ENCODE measurements at places on chromosomes 3 and 15.

DNA sequence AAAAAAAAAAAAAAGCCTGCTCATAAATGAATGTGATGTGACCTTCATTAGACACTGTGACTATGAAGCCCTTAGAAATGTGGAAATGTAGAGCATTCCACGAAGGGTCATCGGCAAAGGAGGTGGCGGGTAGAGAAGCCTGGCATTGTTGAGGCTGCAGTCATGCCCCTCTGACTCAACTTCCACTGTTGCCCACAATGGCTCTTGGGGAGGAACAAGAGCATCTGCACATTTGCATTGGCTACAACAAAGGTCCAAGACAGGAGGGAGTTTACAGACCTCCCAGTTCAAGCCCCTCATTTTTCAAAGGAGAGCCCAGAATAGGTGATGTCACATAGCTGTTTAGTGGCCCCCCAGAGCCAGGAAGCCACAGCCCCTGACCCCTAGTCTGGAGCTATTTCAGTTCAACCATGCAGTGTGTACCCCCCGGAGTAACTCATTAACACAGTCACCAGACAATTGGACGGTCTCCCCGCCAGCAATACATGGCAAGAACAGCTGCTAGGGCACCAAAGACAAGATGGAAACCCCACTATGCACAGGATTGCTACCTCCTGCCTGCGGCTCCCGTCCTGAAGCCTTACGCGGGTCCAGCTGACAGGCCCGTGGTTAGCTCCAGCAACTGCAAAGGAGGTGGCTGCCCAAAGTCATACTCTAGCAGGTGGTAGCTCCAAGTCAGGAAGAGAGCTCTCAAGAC lies 56.2 kb downstream of the SH3BP5 start:
- DNase-seq: no peak

- DNase-seq: no peak
Measured at GRCh38 chr3:183283886-183284285, 30.8 kb downstream of the B3GNT5 start.

DNA sequence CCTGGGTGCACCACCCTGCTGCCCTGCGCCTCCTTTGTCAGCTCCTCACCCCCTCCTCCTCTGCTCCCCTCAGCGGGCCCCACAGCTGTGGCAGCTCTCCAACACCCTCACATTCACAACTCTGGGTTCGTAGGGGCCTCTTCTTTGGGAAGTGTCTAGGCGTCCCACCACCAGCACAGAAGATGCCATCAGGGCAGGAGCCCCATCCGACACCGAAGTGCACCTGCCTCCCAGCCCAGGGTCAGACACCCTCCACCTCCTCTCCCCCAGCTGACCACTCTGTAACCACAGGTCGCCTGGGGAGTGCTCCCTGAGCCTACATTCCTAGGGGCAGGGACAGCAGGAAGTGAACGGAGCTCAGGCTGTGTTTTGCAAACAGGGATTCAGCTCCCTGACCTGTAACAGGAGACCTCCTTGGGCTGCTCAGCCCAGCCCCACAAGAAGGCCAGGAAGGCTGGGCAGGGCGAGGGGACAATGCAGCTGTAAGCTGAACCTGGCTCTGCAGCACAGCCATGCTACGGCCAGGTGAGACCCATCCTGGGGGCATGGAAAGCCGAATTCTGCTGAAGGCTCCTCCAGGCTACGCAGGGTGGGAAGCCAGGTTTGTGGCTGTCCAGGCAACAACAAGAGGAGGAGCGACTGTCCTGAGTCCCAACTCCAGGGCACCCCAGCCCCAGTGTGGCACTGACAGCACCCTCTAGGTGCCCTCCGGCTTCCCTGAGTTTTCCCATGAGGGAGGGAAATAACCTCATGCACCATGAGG lies 269.0 kb downstream of the GOLGA6L6 start:
- DNase-seq: no peak

DNA sequence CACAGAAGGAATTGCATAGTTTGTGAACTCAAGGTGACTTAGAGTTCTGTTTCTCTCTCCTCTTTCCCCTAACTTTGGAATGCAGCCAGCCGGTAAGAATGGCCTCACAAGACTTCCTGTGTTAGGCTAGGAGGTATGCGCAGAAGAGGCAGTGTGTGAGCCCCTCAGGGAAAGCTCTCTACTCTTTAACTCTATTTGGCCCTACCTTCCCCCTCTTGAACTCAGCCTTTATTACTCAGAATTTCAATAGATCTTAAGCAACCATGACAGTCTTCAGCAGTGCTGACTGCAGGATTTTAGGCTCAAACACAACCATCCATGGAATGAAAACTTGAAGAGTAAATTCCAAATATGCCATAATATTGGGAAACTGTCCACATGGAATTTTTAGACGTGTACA lies 209.5 kb downstream of the DTWD1 start:
- DNase-seq: no peak

GRCh38 chr15:75517233-75517632 lies 61.9 kb downstream of the PTPN9 start:
- no peak for DNase-seq

DNA sequence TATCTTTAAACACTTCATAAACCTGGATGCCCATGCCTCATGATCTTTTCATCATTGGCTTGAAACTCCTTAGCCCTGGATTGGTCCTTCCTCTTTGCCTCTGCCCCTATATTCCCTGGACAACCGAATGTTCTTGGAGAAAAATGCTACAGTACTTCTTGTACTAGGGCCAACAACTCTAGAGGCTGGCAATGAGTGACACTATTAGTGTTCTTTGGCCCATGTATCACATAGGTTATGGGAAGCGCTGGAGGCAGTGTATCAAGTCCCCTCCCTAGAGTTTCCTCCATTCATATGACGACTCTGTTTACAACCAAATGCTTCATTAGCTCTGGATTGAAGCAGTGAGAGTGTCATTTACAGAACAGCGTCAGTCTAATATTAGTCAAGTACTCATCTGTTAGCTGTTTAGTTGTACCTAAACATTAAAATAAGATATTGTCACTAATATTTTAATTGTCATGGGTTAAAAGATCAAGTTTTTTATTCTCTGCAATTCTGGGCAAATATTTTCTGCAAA lies 66.4 kb upstream of the MYO5C start:
- DNase-seq: no peak

DNA sequence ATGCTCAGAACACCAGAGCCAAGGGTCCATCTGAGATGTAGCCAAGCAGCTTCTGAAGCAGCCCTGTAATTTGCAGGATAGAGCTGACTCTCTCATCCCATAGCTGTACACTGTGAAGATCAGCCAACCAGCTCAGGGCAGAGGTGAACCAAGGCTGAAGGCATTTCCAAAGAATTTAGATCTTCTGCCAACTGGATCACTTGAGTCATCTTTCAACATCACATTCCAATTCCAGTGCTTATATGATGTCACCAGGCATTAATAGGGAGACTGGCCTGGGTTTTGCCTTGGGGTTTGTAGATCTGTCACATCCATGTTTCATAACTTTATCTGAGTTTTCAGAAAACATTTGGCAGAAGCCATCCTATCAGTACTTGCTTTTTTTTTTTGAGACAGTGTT lies 98.2 kb downstream of the NR2F2 start:
- no peak for DNase-seq

DNA sequence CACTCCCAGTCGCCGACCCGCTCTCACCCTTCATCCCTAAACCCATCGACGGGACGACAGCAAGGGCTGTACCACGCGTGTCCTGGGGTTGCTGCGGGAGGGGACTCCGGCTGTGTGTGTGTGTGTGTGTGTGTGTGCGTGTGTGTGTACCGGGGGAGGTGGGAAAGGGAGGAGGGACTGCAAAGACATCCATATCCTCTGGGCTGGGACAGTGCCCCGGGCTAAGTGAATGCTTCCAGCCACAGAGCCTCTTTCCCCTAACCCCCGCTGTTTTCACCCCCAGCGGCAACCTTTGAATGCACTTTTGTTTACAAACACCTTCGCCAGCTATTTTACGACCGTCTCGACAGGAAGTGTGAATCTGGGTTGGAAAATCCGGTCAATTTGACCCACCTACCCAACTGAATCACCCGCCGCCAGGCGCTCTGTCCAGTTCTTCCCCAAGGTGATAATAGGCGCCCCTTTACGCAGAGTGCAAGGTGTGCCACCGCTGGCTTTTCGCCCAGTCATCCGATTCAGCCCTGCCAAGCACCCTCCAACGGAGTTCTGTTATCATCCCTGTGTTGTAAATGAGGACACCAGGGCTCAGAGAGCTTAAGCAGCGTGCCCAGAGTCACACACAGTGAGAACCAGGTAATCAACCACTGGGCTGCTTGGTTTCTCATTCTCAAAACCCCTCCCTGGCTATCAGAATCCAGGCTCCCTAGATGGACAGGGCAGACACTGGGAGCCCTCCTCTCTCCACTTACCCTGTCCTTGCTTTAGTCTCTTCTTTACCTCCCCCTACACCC lies 739 bp upstream of the AMOTL2 start:
- DNase-seq: no peak

All from activated T-cell treated with anti-CD3 and anti-CD28 coated beads for 48 hours (primary cell).